ENCODE measurements at places on chromosomes 2 and 18.

- DNase-seq: no peak
Observed at GRCh38 chr2:153557211-153557610, 78.6 kb upstream of the RPRM start.

GRCh38 chr2:195683174-195683573, 26.1 kb downstream of the SLC39A10 start:
- no peak for DNase-seq

DNA sequence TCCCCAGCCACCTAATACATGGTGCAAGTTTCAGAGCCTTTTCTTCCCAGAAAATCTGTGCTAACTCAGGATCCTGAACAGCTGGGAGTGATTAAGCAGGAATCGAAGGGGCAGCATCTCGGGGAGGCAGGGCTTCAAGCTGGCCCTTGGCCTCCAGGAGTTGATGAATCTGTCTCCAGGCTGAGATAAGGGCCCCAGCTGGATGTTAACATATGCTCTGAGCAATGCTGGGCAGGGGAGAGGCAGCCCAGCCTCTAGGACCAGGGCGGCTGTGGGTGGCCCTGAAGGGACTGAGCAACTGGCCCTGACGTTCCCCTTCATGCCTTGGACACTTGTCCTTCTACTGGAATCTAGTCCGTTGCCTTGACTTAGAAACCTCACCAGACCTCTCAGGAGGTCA, 84.1 kb upstream of the EPC2 start:
- DNase-seq: no peak

DNA sequence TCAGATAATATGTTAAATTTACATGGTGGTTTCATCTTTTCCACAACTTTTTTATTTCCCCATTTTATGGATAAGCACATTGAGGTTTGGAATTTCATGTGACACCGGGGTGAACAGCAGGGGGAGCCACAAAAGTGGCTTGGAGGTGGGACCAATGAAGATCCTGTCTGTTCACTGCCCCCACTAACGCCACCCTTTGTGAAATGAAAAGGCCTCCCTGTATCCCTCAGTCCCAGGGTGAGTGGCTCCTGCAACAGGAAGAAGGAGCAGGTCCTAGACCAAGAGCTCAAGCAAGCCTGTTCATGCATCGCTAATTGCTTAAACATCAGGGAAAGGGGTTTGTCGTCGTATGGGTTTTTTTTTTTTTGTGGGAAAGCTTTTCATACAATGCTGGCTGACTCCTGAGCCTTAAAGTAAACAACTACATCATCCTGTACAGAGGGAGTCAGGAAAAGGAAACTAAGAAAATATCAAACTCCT, 267.8 kb upstream of the EPAS1 start:
- DNase-seq: no peak

DNA sequence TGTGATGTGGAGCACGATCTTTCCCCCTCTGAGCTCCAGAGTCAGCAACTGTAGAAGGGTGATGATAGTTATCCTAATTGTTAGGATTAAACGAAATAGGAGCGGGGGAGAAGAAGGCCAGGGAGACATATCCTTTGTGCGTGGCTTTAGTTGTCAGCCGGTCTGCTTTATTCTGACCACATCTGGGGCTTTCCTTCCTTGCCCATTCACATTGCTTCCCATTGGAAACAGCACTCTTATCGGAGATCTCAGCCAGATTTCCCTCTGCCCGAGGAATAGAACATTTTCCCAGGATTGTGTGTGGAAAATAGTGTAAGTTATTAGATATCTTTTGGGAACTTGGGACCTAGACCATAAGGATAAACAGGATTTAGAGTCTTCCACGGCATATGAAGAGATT, 1.5 kb downstream of the RALB start:
- no peak for DNase-seq

- no peak for DNase-seq
Observed at GRCh38 chr2:212465456-212465855, 73.1 kb downstream of the ERBB4 start.
